Stimulated activated naive CD4-positive, alpha-beta T cell (primary cell): ENCODE measurements at places on chromosomes 16 and 17.

GRCh38 chr17:10604521-10604920, 52.6 kb downstream of the MYH3 start:
- DNase-seq = no peak

DNA sequence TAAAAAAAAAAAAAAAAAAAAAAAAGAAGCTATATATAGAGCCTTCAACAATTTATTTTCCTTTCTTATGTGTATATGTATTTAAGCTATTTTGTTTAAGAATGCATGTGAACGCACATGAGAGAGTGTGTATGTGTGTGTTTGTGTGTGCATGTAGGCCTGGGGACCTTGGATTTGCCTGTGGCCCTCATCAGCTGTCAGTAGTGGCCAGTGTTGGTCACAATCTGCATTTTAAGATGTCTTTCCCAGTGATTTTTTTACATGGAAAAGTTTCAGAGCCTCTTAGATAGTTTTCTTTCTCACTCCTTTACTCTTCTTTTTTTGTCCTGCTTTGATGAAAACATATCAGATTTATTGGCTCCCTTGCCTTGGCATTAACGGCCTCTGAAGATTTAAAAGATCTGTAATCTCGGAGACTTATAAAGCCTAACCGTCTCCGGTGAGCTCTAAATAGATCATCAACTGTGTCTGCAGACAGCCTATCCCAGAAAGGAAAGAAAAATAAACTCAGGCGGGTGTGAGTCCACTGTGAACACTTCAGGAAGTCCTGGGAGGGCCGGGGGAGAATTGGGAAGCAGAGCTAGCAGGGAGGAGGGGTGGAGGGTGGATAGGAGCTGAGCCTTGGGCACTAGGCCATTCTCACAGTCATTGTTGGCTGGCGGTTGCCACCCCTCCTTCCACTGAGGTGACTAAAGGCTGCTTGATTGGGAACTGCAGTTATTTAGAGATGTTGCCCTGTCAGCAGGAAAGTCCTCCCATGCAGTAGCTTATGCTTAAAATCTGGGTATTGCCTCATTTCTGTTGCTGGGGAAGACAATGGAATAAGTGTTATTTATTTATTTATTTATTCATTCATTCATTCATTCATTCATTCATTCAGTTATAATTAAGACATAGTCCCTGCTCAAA, 86.8 kb downstream of the WWP2 start:
- no peak for DNase-seq

- no peak for DNase-seq
Observed at GRCh38 chr16:1677339-1677738, 740 bp upstream of the JPT2 start.

GRCh38 chr17:17661834-17662385, 19.3 kb upstream of the RAI1 start:
- DNase-seq = no peak

GRCh38 chr17:60354223-60354622, 37.7 kb downstream of the USP32 start:
- DNase-seq = no peak

DNA sequence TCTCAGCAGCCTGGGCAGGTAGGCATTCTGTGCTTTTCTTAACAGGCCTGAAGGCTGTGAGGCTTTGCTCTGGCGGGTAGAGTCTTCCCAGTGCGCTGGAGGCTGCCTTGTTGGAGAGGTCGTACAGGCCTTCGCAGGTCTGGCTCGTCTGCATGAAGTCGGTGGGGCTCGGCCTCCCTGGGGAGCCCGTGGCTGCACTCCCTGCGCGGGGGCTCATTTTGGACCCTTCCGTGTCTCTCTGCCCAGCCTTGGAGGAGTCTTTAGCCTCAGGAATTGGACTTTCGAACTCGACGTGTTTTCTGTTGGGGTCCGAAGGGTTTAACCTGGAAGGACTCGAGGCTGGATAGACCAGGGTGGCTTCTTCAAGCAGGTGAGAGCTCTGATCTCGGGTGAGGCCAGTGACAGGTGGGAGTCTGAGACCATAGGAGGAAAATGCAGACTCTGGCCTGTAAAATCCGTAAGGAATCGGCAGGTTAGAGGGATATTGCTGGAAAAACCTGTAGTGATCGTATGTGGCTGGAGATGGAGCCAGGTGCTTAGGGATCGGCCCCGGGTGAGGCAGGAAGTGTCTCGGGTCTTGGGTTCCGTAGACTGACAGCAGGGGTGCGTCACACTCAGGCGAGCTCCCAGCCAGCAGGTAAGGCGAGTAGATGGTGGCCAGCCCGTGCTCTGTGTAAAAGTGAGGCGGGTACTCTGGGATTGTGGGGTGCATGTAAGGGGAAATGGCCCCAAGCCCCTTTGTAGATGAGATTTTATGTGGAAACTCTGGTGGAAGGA, 8.6 kb downstream of the ZNF750 start:
- DNase-seq = no peak

- no peak for DNase-seq
Observed at GRCh38 chr16:28617874-28618273, 8.0 kb upstream of the SULT1A1 start.

- no peak for DNase-seq
Observed at GRCh38 chr17:977166-977565, 2.4 kb downstream of the NXN start.

DNA sequence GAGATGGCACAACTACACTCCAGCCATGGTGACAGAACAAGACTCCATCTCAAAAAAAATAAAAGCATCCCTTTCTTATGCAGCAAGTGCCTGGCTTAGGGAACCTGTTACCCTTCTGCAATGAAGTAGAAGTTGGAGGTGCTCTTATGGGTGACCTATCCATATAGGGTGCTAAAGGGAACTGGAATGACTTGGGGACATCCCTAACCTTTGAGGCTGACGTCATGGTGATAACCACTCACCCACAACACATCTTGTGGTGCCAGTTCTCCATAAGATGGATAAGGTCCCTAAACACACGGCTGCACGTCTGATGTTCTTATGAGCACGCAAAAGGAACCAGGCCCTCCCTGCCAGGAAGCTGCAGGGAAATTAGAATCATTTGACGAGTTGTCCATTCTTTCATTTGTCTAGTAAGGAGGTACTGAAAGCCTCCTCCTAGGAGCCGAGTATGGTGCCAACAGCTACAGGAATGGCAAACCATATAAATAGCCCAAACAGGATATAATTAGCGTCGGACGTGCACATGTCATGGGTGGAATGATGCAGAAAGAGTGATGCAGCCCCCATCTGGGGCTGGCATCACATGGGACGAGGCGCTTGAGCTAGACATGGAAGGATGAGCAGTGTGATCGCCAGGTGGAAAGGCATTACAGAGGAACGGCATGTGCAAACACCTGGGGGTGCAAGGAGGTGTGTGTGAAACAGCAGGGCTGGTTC, 52.5 kb downstream of the ARHGAP27 start:
- DNase-seq = no peak

- DNase-seq = no peak
Observed at GRCh38 chr17:45332989-45333701, 16.3 kb upstream of the MAP3K14 start.

- no peak for DNase-seq
Observed at GRCh38 chr16:61105544-61105943, 930.7 kb downstream of the CDH8 start.

- no peak for DNase-seq
Observed at GRCh38 chr17:79039886-79040285, 15.9 kb downstream of the C1QTNF1 start.

DNA sequence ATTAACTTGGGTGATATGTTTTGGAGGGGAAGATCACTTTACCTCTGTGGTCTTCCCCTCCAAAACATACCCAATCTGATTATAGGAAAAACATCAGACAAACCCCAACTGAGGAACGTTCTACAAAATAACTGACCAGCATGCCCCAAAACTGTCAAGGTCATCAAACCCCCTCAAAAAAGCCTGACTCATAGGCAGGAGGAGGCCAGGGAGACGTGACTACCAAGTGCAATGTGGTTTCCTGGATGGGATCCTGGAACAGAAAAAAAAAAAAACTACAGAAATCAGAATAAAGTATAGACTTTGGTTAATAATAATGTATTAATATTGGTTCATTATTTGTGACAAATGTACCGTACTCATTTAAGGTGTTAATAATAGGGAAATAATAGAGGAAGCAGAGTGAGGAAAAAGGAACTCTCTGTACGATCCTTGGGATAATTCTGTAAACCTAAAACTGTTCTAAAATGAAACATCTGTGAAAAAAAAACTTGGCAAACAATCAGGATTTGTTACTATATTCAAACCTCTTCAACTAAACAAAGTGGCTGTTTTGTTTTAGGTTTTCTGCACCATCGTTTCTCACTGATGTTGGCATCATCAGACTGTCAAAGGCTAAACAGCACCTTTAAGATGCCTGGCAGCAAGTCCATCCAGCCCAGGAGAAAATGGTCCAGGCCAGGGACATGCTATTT, 266.7 kb upstream of the SDK2 start:
- DNase-seq = no peak

GRCh38 chr16:20310421-20311395, 16.6 kb downstream of the GP2 start:
- DNase-seq = no peak

GRCh38 chr17:65156835-65157565, 19.8 kb downstream of the RGS9 start:
- no peak for DNase-seq

- DNase-seq = no peak
Observed at GRCh38 chr16:35687071-35687470, 2227.7 kb downstream of the TP53TG3F start.

GRCh38 chr16:69270831-69271230, 40.3 kb upstream of the VPS4A start:
- DNase-seq = no peak

DNA sequence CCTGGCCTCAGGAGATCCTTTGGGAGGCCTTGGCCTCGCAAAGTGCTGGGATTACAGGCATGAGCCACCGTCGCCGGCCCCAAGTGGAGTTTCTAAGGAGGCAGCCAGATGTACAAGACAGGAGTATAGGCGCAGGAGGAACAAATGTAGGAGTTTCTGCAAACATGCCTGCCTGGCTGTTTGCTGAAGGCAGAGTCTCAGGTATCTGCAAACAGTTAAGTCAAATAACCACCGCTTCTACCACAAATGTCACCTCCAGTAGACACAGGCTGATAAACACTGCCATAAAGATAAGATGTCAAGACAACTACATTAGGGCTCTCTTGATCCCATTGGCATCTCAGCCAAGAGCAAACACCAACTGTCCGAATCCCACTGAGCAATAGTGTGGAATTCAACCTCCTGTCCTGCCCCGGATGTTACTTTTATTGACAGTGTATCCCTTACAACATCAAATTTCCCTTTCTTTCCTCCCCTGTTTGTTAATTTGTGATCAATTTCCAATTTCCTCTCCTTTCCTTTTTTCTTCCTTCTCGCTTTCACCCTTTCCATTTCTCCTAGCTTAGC, 5.6 kb upstream of the COG1 start:
- DNase-seq = no peak

DNA sequence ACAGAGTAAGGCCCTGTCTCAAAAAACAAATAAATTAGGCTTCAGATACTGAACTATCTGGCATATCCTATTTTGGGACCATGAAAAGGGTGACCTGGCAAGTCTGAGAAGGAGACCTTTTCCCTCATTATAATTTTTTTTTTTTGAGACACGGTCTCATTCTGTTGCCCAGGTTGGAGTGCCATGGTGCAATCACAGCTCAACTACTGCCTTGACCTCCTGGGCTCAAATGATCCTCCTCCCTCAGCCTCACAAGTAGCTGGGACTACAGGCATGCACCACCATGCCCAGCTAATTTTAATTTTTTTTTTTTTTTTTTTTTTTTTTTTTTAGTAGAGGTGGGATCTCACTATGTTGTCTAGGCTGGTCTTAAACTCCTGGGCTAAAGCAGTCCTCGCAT, 37.3 kb downstream of the PLCG2 start:
- no peak for DNase-seq

GRCh38 chr17:43927060-43927864, 15.0 kb downstream of the PPY start:
- DNase-seq = peak; percentile 17

DNA sequence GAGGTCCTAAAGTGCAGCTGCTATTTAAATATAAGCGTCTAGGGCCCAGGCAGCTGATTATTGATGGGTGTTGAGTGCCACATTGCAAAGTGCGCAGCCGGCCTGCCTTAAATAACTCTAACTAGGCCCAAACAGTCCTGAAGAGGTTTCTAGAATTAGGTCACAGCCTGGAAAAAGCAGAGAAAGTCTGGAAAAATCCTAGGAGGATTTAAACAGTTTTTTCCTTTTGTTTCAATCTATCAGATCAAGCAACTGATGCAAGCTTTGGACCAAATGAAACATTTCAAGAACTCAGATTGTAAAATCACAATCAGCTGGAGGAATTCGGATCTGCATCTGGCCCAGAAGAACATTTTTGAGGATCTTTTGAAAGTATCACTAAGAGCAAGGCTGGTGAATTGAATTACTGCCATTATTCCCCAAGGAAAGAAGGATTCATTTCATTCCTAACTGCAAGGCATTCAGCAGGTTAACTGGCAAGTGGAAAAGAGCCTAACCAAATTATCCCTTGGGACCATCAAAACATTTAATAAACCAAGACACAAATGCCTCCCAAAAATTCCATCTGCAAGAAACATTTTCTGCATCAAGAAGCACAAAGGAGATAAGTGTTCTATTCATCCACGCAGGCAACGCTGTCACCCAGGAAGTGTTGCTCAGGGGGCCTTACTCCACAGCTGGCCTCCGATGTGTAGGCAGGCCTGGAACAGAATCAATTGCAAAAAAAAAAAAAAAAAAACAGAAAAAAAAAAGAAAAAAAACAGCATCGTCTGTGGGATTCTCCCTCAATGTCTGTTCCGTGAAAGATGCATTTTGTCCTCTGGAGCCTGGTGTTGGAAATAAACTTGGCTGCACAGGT, 46.1 kb downstream of the IRX3 start:
- DNase-seq = no peak

GRCh38 chr17:59361386-59361785, 29.9 kb downstream of the YPEL2 start:
- DNase-seq = no peak

- DNase-seq = peak; percentile 49
Observed at GRCh38 chr17:77281122-77281903, 140.5 kb downstream of the SEC14L1 start.

- no peak for DNase-seq
Observed at GRCh38 chr17:78133179-78133951, 2.8 kb downstream of the TMC8 start.

DNA sequence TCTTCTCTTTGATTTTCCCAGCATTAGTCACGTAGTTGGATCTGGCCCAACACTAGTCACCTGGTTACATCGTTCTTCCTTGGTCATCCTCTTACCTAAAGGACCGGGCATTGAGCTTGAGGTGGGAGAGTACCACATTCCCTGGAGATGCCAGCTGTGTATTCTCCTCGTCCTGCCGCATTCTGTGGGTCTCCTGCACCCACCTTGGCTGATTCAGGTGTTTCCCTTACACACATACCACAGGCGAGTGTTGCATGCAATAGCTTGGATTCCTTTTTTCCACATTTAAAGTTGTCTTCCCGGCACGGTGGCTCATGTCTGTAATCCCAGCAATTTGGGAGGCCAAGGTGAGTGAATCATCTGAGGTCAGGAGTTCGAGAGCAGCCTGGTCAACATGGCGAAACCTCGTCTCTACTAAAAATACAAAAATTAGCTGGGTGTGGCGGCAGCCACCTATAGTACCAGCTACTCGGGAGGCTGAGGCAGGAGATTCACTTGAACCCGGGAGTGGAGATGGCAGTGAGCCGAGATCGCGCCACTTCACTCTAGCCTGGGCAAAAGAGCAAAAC, 21.6 kb upstream of the CLEC18C start:
- no peak for DNase-seq
